ENCODE measurements at places on chromosomes 2 and 18.

DNA sequence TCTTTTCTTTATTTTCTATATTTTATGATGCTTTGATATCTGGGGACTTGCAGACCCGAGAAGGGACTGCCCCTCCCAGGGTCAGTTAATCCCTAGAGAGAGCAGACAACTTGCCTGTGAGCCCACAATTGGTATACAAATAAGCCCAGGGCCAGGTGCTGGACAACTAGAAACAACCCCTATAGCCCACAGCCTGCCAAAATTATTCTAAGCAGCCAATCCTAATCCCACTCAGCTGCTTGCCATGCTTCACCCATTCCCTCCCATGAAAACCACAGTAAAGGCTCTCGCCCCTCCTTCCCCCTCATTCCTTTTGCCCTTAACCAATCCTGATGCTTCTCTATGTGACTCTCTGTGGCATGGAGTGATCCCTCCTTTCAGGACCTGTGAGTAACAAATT is 380.7 kb downstream of the RBM43 start:
- DNase-seq = no peak

DNA sequence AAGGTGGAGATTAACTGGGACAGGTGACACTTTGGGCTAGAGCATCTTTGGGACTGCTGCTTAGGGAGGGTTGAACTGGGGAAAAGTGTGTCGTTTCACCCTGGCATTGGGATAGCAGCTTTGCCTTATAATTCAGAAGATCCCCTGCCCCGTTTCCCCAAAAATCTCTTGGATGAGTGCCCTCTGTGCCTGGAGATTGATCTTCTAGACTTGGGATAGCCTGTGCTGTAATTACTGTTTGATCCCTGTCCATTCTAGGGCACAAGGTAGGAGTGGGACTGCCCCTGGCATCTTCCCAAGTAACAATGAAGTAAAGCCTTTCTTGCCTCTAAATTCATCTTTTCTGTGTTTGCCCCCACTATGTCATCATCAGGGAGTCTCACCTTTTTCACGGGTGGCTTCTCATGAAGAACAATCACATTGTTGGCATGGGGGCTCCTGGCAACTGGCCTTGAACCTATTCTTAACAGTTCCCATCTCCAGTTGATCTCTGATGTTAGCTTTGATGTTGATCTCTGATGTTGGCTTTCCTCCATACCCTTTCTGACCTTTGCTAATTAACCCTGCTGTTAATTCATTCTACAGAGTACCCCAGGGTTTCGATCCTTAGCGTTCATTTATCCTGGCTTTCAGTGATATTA is 21.6 kb downstream of the MTHFD2 start:
- no peak for DNase-seq

DNA sequence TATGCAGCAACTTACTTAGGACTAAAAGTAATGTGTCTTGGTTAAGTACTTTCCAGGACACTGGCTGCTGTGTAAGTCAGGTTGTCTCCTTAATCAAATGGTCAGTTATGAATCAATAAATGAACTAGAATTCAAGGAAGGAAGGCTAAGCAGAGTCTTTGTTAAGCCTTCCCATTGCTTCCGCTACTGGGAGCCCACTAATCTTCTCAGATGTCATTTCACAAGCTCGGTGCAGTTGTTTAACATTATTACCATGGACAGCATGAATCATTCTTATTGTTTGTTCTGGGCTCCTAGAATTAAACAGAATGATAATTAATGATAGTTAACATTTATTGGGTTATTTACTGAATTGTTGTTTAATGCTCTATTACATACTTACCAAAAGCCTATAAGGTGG is 26.0 kb upstream of the MEIS1 start:
- DNase-seq = no peak

- DNase-seq = no peak
Observed at GRCh38 chr2:208674919-208675318, 268.3 kb downstream of the PTH2R start.

DNA sequence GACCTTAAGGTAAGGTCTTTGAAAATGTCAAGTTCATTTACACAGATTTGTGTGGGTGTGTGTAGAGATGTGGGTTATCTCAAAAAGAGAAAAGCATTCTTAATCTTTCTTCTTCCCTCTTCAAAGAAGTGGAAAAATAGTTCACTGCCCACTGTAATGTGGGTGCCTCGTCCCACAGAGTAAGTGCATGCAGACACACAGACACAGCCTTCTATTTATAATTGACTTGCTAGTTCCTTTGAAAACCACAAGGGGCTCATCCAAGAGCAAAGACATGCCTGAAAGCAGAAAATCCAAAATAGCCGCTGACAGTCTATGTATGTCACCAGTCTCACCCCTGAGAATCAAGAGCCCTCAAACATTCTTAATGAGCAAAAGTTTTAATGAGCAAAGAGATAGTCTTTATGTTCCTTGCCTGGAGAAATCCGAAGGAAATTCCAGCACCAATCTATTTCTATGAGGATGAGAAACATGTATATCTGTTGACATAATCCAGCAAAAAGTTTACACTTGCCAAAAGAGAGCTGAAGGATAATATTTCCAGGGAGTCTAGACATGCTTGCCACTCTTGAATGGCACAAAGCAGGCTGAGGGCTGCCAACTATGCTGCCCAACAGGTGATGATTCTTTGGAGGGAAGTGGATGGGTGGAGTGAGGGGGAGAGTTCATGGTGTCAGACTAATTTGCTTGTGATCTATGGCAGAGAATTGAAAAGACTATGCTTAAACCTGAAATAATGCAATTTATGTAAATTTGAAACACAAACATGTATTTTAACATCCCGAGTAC is 93.9 kb downstream of the ACVR1 start:
- no peak for DNase-seq

DNA sequence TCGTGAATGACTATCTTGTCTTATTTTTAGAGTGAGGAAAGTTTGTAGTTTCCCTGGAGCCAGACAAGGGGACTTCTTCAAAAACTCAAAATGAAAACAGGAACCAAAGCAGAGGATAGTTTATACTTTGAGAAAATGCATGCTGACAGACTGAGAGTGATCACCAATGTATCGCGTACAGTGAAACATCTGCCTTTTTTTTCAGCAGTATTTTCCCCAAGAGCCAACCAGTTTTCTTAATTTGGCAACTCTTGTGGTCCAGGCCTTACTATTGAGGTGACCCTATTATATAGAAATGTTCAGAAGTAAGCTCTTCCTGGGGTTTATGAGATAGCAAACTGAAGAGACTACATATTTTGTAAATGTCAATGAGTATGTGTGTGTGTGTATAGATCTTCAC is 153.7 kb upstream of the VRK2 start:
- no peak for DNase-seq

GRCh38 chr18:44895176-44895798 is 214.6 kb downstream of the SETBP1 start:
- no peak for DNase-seq

GRCh38 chr2:42859006-42859552 is 66.7 kb upstream of the HAAO start:
- DNase-seq = peak; percentile 37

DNA sequence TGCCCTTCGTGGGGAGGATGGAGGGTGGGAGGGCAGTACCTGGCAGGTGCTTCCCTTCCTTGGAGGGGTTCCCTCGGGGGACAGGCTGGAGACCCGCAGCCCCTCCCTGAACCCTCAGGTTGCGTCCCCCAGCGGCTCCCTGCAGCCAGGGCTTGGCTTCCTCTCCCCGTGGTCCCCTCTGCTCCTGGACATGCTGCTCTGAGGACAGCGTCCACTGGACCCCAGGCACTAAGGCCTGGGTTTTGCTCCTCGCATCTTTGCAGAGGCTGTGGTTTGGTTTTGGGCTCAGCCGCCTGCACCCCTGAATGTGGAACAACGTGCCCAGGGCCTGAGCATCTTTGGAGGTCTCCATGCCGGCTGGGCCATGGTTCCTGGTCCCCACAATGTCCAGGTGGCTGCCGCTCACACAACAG is 133.5 kb downstream of the PTGR3 start:
- DNase-seq = no peak

- DNase-seq = no peak
Observed at GRCh38 chr2:176692533-176692932, 423.3 kb downstream of the MTX2 start.

DNA sequence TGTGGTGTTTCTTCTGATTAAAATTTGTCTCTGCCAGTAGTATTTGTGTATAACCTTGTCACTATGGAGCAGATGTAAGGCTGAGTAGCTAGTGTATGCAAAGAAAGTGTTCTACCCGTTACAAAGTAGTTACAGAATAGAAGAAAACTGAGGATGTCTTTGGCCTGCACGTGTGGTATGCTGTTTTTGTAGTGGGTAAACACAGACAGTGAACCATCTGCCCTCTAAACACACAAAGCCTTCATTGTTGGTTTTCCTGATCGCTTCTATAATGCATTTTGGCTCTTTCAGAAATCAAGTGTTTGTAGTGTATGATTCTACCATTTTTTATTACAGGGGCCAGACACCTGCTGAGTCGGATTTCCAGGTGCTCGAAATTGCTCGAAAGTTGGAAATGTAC is 61.5 kb downstream of the FARP2 start:
- DNase-seq = no peak

DNA sequence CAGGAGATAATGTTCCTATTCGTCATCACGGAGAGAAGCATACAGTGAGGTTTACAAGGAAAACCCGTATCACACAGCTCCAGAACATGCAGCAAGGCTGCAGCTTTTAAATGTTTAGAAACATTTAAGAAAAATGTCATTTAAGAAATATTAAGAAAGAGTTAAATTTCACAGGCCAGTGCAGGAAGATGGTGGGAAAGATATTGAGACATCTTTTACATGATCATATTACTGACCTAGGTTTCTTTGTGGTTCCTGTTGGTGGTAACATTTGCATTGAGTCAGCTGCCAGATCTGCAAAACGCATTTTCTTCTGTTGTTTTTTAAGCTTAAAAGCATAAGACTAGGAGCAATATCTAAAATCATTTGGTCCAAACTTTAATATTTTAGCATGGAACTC is 44.9 kb downstream of the CPO start:
- DNase-seq = no peak

GRCh38 chr18:55354795-55355194 is 233.2 kb downstream of the TCF4 start:
- no peak for DNase-seq

DNA sequence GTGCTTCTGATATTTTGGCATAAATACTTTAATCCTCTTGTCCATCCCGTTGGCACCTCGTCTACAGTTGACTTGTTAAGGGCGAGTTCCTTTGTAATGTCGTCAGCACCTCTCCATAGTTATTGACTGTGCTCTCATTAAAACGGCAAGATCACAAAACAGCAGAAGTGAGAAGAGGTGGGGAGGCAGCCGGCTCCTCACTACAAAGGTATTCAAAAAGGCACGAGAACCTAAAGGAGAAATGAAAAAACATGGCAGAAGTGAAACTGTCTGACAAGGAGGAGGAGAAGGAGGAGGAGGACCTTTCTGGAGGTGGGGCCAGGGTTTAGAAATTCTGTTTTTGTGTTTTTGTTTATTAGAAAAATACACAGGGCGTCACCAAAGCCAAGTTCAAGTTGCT is 235.6 kb downstream of the BCL11A start:
- no peak for DNase-seq

- no peak for DNase-seq
Observed at GRCh38 chr2:122323927-122324326, 568.5 kb downstream of the TSN start.

DNA sequence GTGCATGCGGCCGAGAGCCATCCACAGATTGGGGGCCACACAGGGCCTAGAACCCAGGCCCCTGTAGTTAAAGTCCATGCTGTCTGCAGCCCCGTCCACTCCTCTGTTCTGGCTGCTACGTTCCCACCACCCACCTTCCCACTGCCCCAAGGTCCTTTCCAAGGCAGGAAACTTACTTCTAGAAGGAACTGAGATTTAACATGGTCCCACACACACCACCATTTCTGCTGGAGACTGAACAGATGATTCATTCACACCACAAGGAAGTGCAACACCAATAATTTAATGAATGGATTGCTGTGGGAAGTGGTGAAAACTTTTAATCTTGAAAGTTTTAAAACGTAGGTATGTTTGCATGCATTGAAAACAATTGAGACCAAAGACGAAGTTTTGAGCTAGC is 95.2 kb downstream of the LBH start:
- no peak for DNase-seq

- no peak for DNase-seq
Observed at GRCh38 chr2:144331674-144332355, 188.1 kb downstream of the ZEB2 start.

DNA sequence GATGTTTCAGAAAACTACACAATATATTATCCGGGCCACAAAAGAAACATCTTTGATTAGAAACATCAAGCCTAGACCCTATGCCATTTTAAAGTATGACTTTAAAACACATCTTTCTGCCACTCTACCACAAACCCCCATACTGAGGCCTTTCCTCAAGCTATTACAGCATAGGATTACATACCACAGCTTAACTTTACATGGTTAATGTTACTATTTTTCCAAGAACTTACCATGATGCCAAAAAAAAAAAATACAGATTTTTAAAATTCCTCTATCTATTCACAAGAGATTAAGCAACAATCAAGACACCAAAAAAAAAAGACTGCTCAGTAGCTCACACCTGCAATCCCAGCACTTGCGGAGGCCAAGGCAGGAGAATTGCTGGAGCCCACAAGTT is 9.0 kb downstream of the NCKAP1 start:
- DNase-seq = no peak

GRCh38 chr2:47070920-47071824 is 83.9 kb downstream of the STPG4 start:
- peak; percentile 39 for DNase-seq

GRCh38 chr2:10864251-10864650 is 47.5 kb upstream of the KCNF1 start:
- DNase-seq = no peak

DNA sequence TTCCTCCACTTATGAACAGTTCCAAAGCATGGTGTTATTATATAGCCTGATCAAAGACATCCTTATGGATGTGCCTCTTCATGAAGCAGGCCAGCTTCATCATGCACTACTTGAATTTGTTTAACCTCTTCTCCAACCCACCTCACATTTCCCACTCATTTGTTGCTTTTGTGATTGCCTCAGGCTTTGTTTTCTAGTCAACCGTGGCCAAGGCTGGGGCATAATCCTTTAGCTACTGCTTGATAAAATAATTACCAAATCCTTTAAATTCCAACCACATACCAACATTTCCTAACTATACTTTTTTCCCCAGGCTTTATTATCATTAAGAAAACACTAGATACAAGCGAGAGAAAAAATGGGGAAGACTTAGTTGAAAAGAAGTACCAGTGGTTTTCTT is 39.6 kb upstream of the SCN1A start:
- DNase-seq = no peak
